ENCODE measurements at places on chromosomes 4 and X.

GRCh38 chrX:49761481-49761880 is 65.7 kb upstream of the PAGE1 start:
- peak; percentile 10 for DNase-seq

- DNase-seq = no peak
Observed at GRCh38 chr4:108717386-108717785, 45.5 kb downstream of the ETNPPL start.

GRCh38 chr4:108210989-108211835 is 42.5 kb upstream of the LEF1 start:
- DNase-seq = peak; percentile 68

DNA sequence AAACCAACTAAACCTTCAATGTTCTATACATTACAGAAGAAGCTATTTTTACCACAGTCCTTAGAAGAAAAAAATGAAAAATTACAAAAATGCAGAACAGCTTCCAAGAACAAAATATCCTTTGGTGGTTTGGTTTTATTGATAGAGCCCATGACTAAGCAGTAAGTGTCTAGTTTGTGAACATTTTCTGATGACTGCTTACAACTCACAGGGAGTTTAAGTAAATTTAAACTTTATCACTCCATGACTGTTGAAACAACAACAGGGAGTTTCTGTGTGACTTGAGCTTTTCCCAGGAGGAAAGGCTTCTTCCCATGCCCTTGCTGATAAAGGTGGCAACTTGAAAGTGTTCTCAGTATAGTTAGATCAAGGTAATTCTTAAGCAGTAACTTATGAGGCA is 2.9 kb downstream of the PF4 start:
- DNase-seq = no peak

DNA sequence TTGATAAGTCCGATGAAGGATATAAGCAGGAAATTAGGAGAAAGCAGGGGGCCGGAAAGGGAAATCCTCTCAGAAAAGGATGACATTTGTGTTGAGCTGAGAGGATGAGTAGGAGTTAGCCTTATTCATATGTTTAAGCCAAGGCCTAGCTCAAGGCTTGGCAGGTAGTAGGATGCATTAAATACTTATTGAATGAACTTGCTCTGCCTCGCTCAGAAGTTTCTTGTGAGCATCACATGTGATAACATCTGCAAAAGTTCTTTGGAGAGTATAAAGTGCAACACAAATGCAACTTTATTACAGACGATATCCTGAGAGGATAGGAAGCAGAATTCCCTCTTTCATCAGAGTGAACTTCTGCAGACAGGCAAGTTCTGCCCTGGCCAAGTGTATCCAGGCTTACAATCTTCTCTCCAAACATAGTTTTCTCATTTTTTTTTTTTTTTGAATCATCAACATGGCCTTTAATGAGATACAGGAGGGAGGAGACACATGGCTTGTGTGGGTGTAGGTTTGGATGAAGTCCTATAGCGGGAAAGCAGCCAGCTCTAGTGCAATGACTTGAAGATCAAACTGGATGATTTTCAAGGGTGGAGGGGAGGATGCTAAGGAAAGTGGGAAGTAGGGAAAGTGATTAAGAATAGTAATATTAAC is 48.1 kb downstream of the LUZP4 start:
- no peak for DNase-seq

DNA sequence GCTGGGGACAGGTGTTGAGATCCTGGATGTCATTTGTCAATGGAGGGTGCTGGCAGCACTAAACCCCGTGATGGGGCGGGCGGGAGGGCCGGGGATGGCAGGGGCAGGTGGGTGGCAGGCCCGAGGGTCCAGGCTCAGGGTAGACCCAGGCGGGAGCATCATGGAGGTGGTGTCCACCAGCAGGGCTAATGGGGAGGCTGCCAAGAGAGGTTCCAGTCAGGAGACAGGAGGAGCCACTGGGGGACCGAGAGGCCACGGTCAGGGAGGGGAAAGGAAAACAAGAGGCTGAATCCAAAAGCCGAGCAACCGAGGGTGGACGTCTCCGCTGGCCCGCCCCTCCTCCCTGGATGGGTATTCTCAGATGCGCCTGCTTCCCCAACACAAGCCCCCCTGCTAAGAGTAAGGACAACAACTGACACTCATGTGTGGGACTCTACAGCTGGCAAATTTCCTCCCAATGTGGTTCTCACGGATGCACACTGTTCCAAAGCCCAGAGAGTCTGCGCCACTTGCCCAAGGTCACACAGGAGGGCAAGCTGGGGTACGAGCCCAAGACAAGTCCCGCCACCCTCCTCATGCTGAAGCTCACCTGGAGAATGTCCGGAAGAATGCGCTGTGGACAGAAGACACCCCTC is 132.0 kb downstream of the CPZ start:
- DNase-seq = no peak

DNA sequence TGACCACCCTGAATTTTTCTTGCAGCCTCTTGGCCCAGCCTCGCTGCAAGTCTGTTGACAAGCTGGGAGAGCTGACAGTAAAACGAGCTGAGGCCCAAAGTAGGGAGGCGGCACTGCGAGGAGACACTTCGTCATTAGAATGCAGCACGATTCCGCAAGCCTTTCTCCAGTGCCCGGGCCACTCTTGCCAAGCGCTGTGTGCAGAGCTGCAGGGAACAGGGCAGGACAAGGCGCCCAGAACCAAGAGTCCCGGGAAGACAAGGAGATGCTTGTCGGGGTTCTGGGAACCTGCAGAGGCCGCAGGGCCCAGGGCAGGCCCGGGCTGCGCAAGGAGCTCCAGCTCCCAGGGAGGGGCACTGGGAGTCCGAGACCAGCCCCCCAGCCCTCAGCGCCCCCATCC is 187.1 kb downstream of the BCOR start:
- no peak for DNase-seq
